A673 (cell line): ENCODE measurements at places on chromosomes 5 and 9.

GRCh38 chr9:134046894-134047681, 20.7 kb downstream of the BRD3 start:
- no peak for DNase-seq

- no peak for DNase-seq
Observed at GRCh38 chr9:121649476-121650216, 1.8 kb upstream of the DAB2IP start.

GRCh38 chr5:39448506-39449128, 23.8 kb upstream of the DAB2 start:
- DNase-seq, result no peak

- no peak for DNase-seq
Observed at GRCh38 chr5:169048181-169049125, 252.5 kb downstream of the SLIT3 start.

DNA sequence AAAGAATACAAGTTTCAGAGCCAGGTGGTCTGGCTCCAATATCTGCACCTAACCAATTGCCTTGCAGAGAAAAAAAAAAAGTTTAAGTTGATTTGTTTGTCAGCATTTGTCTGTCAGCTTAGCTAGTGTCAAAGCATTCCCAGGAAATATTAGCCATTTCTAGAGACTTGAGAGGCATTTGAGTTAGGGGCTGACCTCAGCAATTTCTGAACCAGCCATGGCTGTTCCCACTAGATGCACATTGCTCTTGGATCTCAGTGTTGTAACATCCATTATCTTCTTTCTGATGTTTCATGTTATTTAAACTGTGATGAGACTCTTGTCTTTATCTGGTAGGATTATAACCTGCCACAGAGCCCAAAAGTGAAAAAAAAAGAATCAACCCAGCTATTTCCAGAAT, 102.3 kb downstream of the NDUFAF2 start:
- no peak for DNase-seq

DNA sequence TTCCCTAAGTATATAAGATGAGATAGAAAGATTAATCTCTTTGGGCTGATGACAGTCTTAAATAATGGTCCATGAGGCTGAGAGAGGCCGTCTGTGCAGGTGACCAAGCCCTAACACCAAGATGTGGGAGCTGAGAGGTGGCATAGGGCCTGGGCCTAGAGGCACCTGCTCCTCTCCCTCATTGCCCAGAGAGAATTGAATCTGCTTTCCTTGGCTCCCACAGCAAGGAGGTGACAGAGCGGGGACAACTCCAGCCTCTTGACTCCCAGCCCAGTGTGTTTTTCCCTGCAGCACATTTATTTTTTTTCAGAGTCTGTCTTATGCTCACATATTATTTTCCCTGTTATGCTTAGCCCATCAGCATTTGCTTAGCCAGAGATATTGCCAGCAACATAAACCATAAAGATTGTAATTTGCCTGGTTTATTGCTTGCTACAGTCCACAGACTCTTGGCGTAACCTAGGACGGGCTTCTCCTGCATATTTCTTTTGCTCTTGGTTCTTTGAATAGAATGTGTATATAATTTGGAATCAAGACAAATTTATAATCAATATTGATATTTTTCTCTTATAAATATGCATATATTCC, 105.6 kb downstream of the NTRK2 start:
- DNase-seq, result no peak

DNA sequence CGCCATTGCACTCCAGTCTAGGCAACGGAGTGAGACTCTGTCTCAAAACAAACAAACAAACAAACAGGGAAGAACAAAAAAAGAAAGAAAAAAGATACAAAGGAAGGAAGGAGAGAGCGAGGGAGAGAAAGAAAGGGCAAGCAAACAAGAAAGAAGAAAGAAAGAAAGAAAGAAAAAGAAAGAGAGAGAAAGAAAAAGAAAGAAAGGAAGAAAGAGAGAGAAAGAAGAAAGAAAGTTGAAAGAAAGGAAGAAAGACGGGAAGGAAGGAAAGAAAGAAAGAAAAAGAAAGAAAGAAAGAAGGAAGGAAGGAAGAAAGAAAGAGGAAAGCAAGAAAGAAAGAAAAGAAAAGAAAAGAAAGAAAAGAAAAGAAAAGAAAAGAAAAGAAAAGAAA, 13.1 kb upstream of the ALDOB start:
- no peak for DNase-seq

DNA sequence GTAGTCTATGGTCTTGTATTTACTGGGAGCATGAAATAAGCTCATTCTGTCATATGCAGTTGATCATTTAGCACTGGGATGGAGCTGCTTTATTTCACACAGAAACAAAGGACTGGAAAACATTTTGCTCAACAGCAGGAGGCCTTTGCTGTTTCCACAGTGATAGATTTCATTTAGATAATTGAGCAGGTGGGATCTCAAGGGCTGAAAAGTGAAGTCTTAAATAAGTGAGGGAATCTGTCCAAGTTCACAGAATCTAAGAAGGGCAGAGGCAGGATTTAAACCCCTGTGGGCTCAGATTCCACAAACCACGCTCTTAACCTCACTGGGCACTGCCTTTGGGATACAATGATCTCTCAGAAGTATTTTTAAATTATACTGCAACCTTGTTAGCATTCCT, 47.8 kb downstream of the PRLR start:
- DNase-seq, result no peak

GRCh38 chr5:134582941-134583340, 49.7 kb downstream of the SAR1B start:
- no peak for DNase-seq

DNA sequence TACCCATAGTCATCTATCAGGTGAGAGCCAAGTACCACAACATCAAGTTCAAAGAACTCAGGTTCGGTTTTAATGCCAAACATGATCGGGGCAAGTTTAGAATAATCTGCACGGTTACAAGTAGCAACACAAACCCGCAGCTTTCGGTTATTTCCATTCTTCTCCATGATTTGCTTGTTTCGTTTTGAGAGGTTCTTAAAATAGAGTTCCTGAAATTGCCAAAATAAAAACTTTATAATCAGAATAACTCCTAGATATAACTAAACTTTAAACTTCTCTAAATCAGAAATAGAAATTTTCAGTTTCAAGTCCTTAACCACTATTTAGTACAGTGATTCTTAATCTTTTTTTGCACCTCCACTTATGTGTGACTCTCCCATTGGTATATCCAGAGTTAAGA, 9.1 kb downstream of the GNE start:
- no peak for DNase-seq

- DNase-seq, result peak; percentile 91
Observed at GRCh38 chr9:36980148-36980974, 53.7 kb downstream of the PAX5 start.

GRCh38 chr5:81225463-81225862, 7.7 kb upstream of the CKMT2 start:
- no peak for DNase-seq

DNA sequence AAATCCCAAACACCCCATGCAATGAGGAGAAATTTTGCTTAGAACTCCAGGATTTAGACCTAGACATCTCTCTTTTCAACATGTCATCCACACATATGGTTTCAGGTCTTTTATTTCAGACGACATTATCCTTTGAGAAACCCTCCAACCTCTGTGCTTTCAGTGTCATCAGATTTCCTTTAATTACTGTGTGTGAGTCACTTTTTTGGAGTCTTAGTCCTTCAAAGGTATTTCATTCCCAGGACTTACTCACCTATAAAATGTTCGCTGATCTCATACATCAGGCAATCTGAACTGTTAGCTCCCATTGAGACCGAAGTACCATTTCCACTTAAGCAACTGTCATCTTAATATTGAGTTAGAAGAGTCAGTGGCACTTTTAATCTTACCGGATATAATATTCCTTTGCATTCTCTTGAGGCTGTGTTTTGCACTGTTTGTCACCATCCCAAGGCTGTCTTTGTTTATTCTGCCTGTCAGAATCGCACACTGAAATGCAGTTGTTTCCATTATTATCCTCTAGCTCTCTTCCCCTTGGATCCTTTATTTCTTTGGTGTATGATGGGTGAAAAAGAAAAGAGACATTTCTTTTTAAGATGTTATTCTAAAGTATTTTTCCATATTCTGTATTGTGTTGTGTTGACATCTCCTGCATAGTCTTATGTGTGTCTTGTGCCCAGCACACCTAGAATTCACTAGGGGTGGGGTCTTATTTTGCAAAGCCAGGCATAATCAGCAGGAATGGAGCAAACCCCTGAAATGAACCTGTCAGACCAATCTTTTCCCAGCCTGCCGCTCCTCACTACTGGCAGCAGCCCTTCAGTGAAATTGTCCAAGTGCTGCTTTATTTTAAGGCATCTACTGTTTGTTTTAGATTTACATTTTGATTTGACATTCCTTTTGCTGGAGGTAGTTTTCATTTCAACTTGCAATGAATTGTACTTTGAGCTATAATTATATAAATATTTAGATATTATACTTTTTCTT, 155.4 kb downstream of the PAM start:
- peak; percentile 9 for DNase-seq

DNA sequence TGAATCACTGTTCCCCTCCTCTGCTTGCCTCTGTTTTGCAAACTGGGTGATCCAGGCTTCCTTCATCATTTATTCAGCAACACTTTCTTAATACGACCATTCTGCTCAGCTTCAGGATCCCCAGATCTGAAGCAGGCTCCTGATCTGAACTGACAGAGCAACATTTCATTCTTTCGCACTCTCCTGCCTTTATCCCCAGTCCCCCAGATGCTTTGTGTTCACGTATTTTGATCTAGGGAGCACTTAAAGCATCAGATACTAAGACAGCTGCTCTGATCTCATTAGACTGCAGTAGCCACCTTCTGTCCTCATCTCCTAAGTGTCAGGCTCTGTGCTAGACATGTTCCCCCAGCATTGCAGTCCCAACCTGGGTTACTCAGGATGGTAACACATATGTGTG, 158.0 kb downstream of the TRIO start:
- no peak for DNase-seq

DNA sequence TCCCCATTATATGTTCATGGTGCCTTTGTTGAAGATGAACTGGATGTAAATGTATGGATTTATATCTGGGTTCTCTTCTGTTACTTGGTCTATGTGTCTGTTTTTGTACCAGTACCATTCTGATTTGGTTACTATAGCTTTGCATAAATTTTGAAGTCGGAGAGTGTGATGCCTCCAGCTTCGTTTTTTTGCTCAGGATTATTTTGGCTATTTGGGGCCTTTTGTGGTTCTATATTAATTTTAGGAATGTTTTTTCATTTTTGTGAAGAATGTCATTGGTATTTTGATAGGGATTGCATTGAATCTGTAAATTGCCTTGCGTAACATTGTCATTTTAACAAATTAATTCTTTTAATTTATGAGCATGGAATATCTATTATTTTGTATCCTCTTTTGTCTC, 36.6 kb upstream of the ZNF366 start:
- no peak for DNase-seq

GRCh38 chr5:62139741-62140140, 166.3 kb upstream of the KIF2A start:
- DNase-seq, result no peak

GRCh38 chr9:2493109-2493508, 128.5 kb upstream of the VLDLR start:
- no peak for DNase-seq

GRCh38 chr9:7228726-7229125, 471.0 kb downstream of the KDM4C start:
- DNase-seq, result no peak

DNA sequence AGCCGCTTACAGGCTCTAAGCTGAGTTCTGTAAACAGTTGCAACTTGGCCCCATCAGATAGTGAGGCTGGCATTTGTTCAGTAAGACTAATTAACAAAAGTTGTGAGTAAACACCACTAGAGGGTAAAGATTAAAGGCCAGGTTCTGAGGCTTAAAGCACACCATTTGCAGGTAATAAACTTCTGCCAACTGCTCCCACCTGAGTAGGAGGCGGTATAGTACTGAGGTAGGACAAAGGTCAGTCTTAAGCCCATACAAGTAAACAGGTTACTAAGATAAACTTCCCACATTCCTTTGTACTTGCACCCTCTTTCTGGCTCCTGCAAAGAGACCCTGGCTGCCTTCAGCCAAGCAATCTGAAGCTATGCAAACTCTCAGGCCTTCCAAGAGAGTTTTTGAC, 419.6 kb downstream of the DNAH5 start:
- no peak for DNase-seq

DNA sequence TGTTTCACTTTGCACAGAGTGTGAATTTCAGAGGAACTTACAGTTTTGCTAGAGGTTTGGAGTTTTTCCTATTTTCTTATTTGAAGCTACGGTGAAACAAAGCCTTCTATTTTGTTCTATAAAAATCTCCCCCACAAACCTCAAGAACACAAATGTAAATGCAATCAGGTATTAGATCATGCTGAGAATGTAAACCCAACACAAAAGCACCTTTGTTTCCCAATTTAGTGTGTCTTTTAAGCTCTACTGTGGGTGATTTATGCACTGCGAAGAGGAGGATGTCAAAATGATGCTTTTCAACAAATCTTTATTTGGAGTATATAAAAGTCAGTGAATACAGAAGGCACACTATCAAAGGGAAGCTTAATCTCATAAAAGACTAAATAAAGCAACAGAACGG, 4.3 kb upstream of the DRD1 start:
- no peak for DNase-seq

DNA sequence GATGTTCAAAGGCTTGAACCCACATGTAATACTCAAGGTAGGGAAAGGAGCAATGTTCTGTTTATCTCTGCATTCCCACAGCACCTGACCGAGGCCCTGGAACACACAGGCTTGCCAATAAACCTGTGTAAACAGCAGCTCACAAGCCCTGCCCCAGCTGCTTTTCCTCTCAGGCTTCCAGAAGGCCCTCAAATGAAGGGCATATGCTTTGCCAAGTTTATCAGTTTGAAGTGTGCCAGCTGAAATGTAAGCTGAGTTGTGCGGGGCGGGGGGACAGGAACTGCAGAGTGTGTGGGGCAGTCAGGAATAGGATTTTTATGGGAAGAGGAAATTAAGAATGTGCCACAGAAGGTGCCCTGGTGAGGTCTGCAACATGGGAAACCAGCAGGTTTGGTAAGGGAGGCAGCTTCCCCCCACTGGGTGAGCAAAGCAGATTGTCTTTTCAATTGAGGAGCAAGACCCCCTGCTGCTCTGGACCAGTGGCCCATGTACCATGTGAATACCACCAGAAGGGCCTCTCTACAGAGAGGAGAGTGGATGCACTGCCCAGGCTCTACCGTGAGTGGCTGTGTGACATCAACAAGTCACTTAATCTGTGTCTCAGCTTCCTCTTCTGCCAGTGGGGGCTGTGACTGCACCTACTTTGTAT, 194.8 kb downstream of the SPOCK1 start:
- DNase-seq, result no peak

- no peak for DNase-seq
Observed at GRCh38 chr5:149153751-149154610, 12.7 kb downstream of the ABLIM3 start.

GRCh38 chr5:154198611-154199230, 8.2 kb downstream of the GALNT10 start:
- no peak for DNase-seq

GRCh38 chr5:5645198-5645597, 222.7 kb downstream of the ICE1 start:
- no peak for DNase-seq

- no peak for DNase-seq
Observed at GRCh38 chr9:34560599-34561214, 28.8 kb downstream of the CNTFR start.

DNA sequence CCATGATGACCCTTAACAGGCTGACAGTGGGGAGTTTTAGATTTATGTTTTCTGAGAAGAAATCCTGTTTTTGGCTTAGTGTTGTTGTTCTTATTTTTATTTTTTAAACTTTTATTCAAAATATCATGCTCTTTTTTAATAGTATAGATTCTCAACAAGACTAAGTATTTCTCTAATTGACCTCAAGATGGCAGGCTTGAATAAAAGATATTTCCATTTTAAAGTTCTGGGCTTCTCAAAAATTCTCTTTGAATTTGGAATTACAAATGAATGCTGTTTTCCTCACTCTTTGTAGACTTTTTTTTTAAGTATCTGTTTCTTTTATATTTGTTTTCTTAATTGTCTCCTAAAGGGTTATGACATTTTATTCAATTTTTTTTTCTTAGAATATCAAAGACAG, 50.0 kb upstream of the SH3GL2 start:
- DNase-seq, result peak; percentile 6
